ENCODE measurements at places on chromosomes 2 and 18.

GRCh38 chr2:99715956-99716355 lies 226.1 kb upstream of the REV1 start:
- no peak for DNase-seq

- DNase-seq = no peak
These were observed 147.6 kb upstream of the SMAD7 start for GRCh38 chr18:49098386-49098785.

- no peak for DNase-seq
These were observed 103.5 kb upstream of the TRIB2 start for GRCh38 chr2:12613137-12613835.

DNA sequence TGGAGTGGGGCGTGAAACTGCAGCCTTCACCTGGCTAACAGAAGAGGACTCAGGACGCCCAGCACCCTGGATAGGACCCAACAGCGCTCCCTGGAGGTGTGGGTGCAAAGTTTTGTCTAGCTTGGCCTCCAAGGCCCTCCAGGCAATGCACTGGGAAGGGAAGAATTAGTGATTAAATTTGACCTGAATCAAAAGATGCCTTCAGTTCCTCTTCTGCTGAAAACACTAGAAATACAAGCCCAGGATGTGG lies 779 bp upstream of the TRIB2 start:
- peak; percentile 76 for DNase-seq

GRCh38 chr18:48409591-48410094 lies 460 bp upstream of the ZBTB7C start:
- no peak for DNase-seq

DNA sequence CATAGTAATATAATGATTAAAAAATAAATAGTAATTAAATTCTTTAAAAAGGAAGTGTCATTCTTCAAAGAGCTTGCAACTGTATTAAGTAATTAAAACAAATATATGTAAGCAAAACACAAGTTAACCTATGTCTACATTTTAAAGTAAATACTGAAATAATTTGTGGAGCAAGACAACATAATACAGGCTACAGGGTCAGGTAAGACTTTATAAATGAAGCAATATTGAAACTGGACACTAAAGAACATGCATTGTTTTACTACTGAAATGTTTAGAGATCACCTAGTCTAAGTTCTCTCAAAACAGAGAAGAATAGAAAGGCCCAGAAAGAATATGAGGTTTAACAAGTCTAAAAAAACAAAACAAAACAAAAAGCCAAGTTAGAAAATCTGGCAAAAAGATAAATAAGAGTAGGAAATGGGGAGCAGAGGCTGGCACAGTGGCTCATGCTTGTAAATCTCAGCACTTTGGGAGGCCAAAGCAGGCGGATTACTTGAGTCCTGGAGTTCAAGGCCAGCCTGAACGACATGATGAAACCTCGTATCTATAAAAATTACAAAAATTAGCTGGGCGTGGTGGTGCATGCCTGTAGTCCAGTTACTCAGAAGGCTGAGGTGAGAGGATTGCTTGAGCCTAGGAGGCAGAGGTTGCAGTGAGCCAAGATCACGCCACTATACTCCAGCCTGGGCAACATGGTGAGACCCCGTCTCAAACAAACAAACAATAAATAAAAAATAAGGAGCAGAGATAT lies 34.4 kb downstream of the VPS54 start:
- no peak for DNase-seq

GRCh38 chr2:43345872-43346271 lies 119.5 kb upstream of the ZFP36L2 start:
- DNase-seq = no peak
